ENCODE measurements at places on chromosomes 2 and 18.

GRCh38 chr2:28979041-28979440, 2.1 kb upstream of the TOGARAM2 start:
- DNase-seq = no peak

- no peak for DNase-seq
Observed at GRCh38 chr2:149894760-149895159, 307.2 kb upstream of the MMADHC start.

DNA sequence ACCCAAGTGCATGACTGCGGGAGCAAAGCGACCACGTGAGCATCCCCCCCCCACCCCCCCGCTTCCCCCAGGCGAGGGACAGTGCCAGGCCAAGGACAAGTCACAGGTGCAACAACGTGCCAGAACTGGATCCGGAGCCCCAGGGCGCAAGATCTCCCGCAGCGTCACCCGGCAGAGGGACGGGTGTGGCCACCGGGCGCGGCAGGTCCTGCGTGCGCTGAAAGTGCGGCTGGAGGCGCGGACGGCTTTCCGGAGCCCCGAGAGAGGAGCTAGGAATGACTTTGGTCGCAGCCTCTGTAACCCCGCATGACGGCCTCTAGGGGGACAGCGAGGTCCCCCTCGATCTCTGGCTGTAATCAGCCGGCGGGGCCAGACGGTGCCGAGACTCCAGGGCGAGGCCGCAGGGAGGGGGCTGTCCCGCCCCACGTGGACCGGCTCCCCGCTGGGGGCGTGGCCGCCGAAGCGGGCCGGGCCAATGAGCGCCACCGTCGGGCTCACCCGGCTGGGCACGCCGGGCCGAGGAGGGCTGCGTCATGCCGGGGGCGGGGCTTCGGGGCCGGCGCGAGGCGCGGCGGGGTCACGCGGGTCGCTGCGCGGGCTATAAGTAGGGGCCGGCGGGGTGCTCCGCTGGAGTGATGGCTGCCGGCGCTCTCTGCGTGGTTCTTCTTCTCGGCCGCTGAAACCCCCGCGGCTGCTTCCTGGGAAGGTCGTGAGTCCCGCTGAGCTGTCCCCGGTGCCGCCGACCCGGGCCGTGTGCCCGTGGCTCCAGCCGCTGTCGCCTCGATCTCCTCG, at the start of gene SLC20A1:
Gene SLC20A1 (plus strand): TSS at position 630 of the 792 bp plus-strand sequence. CDS start 890 bp downstream, outside the sequence.
- DNase-seq = peak; percentile 81

GRCh38 chr2:45273412-45274249, 264.4 kb upstream of the SIX2 start:
- no peak for DNase-seq

GRCh38 chr2:190053426-190053825, 9.1 kb downstream of the MSTN start:
- DNase-seq = no peak

DNA sequence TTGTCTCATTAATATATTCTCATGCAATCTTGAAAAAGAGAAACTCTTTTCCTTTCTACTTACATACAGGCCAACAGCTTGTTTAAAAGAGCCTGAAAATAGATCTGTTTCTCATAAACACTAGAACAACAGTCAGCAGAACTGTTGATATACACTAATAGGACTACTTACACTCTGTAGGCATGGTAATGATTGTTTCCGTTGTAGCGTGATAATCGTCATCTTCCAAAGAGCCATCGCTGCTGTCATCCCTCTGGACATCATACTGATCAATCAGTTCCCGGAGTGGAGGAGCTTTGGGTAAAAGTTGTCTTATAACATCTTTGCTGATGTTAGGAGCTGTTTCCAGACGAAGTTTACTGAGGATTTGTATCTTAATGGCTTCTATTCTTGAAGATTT, 476 bp downstream of the MSTN start:
- DNase-seq = no peak

DNA sequence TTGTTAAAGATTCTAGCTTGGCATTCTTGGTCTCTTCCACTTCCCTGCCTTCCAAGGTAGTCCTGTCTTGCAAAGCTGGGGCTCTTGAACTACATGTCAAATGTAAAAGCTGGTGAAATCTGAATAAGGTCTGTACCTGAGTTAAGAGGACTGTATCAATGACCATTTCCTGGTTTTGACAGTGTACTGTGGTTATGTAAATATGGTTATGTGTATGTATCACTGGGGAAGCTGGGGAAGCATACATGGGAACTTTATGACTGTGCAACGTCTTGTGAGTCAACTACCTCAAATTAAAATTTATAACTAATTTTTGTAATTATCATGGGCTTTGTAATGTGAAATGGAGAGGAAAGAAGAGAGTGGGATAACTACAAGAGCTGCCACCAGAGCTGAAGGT, 81.7 kb downstream of the COL4A4 start:
- DNase-seq = no peak

GRCh38 chr18:32956591-32957315, 183.9 kb upstream of the KLHL14 start:
- no peak for DNase-seq

GRCh38 chr2:111031546-111032478, 88.9 kb upstream of the BCL2L11 start:
- DNase-seq = no peak

GRCh38 chr2:207539470-207539869, 9.7 kb downstream of the CREB1 start:
- no peak for DNase-seq

DNA sequence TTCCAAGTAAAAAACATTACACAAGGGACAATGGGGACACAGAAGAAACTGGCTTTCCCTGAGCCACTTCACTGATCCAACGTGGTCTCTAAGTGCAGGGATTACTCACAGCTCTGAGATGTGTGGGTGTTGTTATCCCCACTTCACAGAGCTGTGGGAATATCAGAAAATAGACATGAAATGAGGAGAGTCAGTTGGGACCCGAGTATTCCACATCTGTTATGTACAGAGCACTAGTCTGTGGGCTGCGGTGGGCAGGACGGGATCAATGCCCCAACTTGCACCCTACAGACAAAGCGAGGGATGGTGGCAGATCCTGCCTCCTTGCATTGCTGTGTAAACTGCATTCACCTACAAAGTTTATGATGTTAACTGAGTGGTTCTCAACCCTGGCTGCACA, 11.7 kb downstream of the LAMA1 start:
- DNase-seq = no peak

- no peak for DNase-seq
Observed at GRCh38 chr18:29840089-29840488, 1202.5 kb downstream of the DSC3 start.

- DNase-seq = no peak
Observed at GRCh38 chr2:54313147-54313546, 57.1 kb upstream of the TSPYL6 start.

DNA sequence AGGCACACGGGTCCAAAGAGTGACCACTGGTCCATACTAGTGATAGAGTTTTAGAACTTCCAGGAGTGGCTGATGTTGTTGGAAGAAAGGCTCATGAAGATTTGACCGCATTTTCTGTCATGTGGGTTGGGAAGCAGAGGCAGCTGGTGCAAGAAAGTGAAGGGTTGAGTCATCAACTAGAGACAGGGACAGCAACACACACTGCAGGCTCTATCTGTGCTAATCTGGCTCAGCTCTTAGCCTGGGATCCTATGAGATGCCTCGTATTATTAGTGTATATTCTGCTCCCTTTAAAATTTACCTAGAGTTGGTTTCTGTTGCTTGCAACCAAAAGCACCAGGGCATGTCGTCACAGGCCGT, 2.5 kb upstream of the SH3RF3 start:
- no peak for DNase-seq

DNA sequence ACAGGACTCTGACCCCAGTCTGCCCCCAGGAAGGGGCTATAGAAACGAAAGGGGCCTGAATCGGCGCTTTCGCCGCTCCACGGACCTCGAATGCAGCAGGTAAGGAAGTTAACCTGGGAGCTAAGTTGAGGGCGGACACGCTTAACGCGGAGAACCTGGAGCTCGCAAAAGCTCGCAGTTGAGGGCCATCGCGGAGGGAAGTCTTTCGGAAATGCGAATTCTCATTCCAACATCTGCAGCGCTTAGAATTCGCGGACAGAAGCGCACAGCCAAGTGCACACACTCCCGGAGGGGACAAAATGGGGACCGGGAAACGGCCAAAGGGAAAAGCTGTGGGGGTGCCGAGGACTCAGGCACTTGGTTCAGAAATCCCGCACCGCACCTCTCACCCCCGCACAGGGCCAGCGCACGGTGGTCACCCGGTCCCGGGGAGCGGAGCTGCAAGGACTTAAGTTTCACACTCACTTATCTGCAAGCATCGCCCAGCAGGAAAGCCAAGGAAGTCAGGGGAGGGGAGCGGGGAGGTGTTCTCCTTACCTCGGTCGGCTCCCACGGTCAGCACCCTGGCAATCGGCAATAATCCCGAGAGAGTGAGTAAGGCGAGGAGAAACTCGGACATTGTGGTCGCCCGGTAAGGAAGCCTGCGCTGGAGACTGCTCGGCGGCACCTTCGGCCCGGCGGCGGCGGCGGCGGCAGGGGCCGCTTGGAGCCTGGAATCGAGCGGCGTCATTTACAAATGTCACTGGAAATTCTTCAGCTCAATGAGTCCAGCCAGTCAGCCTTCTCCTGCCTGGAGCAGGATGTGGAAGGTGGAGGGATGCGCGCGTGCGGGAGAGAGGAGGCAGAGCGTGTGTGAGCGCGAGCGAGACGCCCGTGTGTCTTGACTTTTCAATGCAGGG, 456 bp downstream of the LRP1B start:
- no peak for DNase-seq
